Activated CD8-positive, alpha-beta memory T cell treated with anti-CD3 and anti-CD28 coated beads for 48 hours (primary cell): ENCODE measurements at places on chromosomes 3 and 15.

GRCh38 chr15:22974745-22975144, 5.4 kb downstream of the CYFIP1 start:
- no peak for DNase-seq

GRCh38 chr3:130242850-130243569, 102.5 kb upstream of the COL6A5 start:
- DNase-seq: no peak

- peak; percentile 70 for DNase-seq
These were observed 4.2 kb downstream of the SLC51B start for GRCh38 chr15:65049418-65049840.

DNA sequence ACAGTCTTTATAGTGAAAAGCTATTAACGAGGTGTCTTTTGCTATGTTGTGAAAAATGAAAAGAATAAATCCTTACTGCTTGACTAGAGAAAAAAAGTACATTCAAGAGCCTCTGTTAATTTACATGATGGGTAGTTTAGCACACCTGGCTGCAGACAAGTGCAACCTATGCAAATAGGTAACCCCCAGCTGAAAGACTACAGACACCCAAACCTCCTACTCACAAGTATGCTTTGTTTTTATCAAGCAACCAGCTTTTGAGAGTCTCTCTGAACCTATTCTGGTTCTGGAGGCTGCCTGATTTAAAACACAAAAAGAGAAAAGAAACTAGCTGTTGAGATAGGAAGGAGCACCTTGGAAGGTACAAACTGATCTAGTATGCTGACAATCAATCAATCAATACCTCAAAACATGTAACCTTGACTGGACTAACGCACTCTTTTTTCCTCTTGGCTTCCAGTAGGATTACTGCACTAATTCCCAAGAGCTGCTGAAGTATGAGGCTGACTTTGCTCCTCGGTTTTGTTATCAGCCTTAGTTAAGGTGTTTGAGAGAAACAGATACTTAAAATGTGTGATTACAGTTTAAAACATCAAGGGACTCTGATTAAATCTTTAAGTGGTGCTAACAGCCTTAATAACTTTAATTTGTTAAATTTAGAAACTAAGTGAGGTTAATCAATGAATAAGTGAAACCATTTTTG, 63.6 kb downstream of the OSBPL10 start:
- DNase-seq: no peak

DNA sequence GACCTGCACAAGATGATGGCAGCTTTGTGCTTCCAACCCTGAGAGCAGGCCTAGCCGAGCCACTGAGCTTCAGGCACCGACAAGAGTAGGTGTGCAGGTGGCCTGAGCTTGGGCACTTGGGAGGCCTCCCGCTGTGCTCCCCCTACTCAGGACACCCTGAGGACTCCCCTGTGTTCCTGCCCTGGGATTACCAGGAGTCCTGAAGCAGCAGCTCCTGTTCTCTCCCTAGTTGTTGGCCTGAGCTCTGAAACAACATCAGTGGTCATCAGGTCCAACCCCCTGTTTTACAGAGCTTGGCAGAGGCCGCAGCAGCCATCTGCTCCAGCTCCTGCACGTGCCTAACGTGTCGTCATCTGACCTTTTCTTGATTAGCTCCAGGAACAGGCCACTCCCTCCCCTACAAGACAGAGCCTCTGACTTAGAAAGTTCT, 8.0 kb upstream of the MESP2 start:
- no peak for DNase-seq

DNA sequence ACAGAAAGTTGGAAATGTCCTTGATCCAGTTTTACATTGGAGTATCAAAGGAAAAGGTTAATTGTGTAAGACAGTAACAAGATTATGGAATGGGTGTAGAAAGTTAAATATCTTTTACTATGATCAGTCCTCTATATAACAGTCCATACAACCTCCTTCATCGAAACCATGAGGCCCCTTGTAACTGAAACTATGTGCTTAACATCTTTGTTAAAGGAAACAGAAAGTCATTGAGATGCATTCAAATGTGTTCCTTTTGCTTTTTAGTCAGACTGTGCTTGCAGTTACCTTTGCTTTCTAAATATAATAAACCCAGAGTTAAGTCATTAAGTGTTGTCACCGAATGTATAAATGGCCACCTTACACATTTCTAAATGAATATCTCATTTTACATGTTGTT, 1298.5 kb downstream of the ROBO2 start:
- no peak for DNase-seq

DNA sequence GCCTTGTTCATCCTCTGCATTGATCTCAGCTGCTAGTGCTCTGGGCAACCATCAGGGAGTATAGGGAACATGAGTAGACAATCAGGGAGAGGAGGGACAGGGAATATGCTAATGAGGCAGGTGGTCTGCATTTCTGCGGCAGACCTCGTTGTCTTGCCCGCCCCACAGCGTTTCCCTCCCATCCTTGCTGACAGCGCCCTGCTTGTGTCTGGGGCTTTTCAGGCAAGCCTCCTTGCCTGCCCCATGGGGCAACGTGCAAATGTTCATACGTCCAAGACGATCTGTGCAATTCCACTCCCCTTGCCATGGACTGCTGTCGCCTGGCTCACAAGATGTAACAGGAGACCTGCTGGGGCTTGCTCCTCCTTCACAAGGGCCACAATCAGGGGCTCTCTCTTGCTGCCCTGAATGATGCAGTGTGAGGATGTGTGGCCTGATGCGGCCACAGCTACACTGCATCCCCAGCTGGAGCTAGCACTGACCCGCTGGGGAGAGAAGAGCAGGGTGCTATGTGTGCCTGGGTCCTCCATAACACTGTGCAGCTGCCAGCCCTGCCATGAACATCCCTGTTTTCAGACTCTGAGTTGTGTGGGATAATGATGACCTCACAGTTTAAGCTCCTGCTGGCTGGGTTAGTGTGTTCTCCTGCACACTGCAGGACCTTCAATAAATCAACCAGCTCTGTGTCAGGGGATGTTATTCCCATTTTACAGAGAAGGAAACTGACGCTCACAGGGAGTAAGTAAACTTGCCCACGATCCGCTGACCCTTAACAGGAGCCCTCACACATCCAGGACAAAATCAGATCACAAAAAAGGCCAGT, 211.3 kb downstream of the KLF13 start:
- no peak for DNase-seq

DNA sequence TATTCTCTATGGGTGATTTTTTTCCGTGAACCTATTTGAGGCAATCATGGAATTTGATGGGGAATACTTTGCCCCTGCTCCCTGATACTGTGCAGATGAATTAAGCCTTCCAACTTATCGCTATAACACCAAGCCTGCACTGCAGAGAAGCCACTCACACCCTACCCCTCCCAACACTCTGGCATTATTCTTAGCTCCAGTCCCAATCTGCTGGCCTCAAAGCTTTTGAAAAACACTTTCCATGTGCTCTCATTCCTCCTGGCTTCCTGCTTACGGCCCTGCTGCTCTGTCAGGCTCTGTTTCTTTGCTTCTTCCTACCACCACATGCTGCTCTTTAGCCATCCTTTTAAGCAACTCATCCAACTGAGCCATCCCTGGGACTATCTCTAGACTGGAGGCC, 327.8 kb upstream of the SLCO3A1 start:
- DNase-seq: no peak

DNA sequence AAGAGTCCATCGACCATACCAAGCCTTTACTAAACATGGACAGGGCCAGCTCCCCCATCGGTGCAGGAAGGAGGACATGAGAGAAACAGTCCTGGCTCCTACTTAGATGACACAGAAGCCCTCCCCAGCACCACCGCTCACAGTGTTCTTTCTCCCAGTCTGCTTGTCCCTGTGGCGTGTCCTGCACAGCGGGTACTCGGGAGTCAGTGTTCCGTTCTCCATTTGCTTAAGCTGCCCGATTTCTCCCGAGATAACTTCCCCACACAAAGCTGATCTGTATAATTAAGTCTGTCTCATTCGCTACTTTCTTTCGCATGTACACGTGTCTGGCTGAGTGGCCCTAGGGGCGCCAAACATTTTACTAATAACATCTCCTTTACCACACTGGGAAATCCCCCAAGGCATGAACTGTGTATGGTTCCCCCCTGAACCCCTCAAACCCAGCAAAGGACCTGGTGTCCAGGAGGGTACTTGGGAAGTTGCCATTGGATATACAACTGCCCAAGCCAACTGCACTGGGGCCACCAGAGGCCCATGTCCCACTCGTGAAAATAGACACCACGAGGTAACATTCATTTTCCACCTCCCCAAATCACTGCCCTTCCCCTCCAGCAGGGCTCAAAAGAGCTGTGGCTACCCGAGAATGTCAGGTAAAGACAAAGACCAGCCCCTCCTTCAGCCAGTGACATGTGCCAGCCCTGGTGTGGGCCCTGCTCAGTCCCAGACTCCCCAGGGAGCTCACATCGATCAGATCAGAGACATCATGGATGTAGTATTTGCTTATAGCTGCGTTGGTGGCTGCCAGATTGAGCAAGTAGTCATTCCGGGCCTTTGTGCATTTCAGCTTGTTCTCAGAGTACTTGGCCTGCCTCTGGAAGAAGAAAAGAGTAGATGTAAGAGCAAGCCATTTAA, 96.5 kb upstream of the RAD18 start:
- DNase-seq: no peak

GRCh38 chr15:96735632-96736240, 405.2 kb downstream of the NR2F2 start:
- no peak for DNase-seq

GRCh38 chr15:58770519-58770856, 614 bp upstream of the MINDY2 start:
- DNase-seq: no peak

DNA sequence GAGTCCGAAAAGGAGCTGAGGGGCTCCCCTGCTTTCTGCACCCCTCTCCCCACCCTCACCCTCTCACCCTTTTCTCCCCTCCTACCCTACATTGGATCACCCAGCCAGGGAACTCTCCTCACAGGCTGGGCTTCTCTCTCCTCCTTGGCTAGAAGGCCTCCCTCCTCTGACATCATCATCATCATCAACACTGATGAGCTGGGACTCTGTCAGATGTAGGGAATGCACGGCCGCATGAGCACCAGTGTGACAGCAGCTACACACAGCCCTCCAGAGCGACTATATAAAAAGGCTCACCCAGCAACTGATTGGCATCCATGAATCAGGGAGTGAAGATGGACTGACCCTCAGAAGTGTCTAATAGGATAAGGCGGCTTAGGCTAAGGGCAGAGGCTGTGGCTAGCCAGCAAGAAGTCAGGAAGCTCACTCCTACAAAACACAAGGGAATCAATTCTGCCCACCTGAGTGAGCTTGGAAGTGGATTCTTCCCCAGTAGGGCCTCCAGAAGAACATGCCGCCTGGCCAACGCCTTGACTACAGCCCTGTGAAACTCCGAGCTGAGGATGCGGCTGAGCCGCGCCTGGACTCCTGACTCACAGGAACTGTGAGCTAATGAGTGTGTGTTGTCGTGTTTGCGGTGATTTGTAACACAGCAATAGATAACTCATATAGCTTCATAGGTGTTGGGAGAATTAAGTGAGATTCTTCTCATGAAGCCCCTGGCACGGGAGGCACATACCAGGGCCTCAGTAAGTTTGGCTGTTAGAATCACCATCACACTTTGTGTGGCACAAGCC, 147.6 kb downstream of the FAM43A start:
- no peak for DNase-seq

- no peak for DNase-seq
These were observed 31.6 kb downstream of the SCAP start for GRCh38 chr3:47444103-47444502.

DNA sequence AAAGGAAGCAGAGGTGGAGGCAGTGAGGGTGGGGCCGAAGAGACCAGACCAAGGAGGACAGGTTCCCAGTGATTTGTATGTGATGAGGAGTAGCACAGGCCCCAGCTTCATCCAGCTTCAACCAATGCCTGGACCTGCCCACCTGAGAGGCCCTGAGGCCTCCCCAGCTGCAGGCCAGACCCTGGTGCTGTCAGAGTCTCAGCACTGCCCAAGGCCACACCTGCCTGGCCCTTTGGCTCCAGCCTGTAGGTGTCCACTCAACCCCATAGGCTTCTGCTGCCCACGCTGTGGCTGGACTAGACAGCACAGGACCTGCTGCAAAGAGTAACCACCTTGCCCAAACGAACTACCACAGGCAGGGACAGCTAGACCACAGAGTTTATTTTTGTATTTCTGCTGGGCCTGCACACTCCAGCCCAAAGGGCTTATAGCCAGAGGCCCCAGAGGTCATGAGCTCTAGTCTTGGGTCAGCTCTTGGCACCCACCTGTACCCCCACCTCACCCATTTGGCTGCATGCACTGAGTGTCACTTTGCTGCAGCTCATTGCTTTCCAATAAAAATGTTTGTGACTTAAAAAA, 81.9 kb upstream of the CDV3 start:
- no peak for DNase-seq

GRCh38 chr3:117700573-117701360, 991.2 kb downstream of the TUSC7 start:
- DNase-seq: no peak

DNA sequence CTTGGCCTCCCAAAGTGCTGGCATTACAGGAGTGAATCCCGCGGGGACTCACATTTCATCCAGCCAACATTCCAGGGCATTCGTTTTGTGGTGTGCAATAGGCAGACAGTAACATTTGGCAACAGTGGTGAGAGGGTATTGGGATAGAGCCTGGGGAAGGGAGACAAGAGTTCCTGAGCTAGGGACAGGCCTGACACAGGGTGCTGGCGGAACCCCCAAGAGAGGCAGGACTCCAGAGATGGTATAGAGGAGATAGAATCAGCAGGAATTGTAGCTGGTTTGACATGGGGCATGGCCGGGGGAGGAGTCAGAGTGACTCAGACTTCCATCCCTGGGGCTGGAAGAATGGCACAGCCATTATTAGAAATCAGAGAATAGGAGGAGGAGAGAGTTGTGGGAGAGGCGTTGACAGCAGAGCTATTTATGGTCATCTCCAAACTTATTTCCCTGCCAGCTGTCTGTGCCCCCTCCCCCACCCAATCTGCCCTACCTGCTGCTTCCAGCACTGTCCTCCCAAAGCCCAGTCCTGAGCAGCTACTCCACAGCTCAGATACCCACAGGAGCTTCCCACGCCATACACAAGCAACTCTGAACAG, 4.4 kb upstream of the IDH2 start:
- DNase-seq: no peak

DNA sequence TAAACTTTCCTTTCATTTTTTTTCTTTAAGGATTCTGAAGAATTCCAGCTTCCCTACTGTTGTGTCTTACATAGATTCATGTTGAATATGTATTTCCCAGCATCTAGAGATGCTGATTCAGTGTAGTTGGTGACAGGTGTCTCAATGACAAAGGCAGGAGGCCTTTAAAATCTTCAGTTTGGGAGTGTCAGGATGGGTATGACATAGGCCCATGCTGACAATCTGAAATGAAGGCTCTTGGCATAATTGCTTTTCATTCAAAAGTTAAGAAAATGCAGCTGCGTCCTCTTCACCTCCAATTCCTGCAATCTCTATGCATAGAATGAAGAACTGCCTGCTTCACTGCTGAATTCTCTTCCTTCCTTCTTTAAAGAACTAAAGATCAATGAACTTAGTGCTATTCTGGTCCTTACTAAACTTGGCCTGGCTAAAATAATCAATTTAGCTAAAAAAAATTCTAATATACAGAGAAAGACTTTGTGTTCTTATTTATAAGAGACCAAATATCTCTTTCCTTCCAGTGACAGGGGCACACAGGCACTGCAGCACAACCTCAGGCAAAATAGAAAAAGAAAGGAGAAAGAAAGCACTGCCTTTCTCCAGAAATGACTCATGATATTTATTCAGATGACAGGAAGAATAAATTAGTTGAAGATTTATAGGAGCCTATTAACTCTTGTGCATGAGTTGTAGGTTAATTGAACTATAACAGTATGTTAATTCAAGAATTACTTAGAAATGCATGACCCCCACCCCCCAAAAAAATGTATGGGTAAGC, 152.6 kb upstream of the GBE1 start:
- DNase-seq: no peak
